Keratinocyte (primary cell): ENCODE measurements at places on chromosomes 12 and 14. TPM values are rescaled to one million over a fixed set of nuclear protein-coding genes. Genes with fewer than 3 reads are reported as not detected.
A peak's percentile ranks its signal among the peaks of the same experiment; 100 is the strongest.

DNA sequence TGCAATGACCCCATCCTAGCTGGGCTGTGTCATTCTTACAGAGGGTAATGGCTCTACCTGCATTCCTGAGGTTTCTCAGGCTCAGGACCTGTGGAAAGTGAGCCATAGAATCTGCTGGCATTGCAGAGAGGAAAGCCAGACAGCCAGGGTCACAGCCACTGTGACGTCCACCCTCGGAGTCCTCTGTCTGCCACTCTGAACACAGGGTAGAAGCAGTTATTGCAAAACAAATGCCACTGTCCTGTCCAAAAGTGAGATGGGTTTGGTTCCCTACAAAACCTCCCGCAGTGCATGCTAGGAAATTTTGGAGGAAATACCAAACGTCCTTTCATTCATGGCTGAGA is 37.8 kb downstream of the TNFAIP2 start:
- no peak for DNase-seq

- DNase-seq: no peak
Measured at GRCh38 chr12:42696406-42697149, 107.0 kb upstream of the PRICKLE1 start.

DNA sequence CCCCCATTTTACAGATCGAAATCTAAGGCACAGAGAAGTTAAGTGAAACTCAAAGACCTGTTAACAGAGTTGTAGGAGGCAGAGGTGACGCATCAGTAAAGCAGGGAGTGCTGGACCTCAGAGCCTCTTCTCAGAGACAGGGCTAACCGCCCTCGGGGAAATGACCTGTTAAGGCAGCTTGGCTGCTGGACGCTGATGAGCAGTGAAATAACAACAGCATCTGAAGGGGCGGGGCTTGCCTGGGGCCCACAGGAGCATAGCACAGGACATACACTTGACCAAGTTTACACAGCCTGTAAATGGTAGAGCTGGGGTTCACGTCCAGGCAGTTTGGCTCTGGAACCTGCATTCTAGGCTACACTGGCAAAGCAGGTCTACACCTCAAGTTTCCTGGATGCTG is 39.3 kb downstream of the LRTM2 start:
- DNase-seq: no peak

DNA sequence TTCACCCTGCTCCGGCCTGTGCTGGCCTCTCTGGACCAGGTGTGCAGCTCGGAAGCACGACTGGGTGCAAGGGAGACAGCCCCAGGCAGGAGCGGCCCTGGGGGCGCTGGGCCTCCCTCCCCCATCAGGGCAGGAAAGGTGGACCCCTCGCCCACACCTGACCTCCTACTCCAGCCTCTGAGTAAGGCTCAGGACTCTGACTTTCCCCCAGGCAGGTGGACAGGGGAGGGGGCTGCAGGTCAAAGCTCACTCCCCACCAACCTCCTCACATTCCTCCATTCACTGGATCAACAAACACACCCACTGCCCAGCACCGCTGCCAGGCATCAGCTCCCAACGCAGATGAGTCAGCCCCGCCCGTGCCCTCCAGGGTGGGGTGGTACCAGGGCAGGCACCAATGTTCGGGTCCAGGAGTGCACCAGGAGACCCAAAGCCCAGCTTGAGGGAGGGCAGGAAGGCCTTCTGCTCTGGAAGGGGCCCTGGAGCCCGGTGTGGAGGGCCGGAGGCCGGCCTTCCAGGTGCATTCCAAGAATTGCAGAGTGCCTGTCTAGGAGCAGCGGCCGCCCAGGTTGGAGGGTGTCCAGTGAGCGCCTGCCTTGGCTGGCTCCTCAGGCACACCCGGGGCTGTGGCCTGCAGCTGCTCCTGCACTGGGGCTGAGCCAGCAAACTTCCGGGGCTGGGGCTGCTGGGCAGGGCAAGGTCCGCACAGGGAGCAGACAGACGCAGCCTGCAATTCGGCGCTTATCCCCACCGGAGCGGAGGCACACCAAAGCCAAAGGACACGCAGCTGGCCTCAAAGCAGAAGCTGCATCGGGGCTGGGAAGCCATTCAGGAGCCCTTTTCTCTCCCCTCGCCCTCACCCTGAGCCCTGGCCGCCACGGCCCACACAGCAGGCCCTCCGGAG is 1.6 kb upstream of the INF2 start:
- no peak for DNase-seq

DNA sequence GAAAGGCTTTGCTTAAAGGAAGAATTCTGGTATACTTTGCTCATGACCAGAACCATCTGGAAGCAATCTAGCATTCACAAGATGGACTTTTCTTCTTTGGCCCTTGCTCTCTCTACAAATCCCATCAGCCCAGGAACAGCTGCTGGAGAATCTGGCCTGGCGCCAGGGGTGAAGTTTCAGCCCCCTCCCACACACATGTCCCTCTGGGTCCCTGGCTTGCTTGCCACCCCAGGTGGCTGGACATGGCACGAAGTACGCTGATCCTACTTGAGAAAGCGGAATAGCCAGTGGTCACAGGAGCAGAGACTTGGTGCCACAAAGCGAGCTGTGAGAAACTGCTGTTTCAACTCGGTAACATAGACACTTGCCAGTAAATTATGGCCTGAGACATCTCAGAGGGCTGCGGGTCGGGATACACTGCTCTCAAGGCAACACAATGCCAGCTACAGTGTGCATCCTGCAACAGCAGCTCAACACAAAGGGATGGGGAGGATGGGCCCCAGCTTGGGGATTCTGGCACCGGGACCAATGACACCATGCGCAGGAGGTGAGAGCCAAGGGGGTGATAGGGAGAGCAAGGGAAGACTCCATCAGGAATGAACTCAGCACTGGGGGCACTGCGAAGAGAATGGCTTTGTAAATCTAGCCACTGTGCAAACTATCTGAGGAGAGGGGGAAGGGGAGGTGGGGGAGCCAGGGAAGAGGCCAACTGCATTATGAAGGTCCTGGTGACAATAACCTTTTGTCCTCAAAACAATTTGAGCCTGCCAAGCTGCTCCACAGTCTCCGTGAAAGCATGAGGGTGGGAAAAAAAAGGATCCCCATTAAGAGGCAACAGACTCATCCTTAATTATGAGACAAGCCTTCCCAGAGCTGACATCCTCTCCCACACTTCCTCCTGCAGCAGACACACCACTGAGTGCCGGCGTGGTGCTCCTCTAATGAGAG is 219.9 kb downstream of the PPM1H start:
- DNase-seq: no peak

GRCh38 chr12:15544589-15544988 is 222.3 kb downstream of the PTPRO start:
- DNase-seq: no peak

- DNase-seq: no peak
Measured at GRCh38 chr14:70020352-70021170, 141.3 kb downstream of the SMOC1 start.

DNA sequence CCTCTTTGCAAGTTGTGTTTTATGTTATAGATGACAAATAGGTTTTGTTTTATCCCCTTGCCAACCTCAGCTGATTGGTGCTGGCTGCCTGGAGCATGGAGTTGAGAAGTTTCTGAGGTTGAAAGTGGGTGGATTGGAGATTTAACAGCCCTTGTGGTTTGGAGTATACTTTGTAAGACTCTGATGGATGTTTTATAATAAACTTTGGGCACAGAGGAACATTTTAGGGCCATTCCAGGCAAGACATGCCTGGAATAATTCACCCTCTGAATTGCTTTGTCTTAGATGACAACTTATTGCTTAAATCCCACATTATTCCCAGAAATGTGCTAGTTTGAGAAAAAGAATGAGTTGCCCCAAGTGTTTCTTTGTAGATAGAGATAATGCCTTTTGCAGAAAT is 158.9 kb downstream of the SLC5A8 start:
- DNase-seq: no peak

DNA sequence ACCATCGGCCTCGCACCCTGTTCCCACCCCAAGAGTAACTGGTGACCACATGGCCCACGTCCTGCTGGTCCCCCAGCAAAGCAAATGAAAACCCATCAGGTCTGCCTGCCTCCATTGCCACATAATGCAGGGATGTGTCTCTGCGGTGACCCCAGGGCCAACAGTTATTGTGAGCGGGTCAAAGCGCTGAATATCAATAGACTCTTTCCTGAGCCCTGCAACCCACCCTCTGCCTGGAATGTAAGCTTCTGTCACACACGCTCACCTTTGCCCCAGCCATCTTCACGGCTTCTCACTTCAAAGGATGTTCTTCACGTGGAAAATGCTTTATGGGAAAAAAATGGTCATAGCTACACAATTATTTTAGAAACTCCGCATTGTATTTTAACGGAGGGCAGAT is 63.9 kb downstream of the FZD10 start:
- DNase-seq: no peak

FBLN5 gene
- polyA plus RNA-seq: 0.10 to 0.31 TPM (median 0.27 TPM) in 3 replicates

HNF1A gene
- polyA plus RNA-seq: not detected in 3 replicates

- DNase-seq: peak; percentile 36
Measured at GRCh38 chr12:12870465-12870864, 20.9 kb upstream of the GPRC5A start.

SOX5 gene
- 0.10 TPM in 1 of 3 replicates, not detected in the others for polyA plus RNA-seq

TAS2R7 gene
- polyA plus RNA-seq: not detected in 3 replicates

- DNase-seq: no peak
Measured at GRCh38 chr12:127984386-127985055, 282.4 kb upstream of the TMEM132C start.

GRCh38 chr14:28766469-28766955 is at the start of gene FOXG1:
FOXG1 (plus strand) TSS chr14:28766787; CDS start chr14:28767280, 493 bp downstream.
- DNase-seq: no peak

NPFF gene
- not detected in 3 replicates for polyA plus RNA-seq

SMIM41 gene
- not detected in 3 replicates for polyA plus RNA-seq

DNA sequence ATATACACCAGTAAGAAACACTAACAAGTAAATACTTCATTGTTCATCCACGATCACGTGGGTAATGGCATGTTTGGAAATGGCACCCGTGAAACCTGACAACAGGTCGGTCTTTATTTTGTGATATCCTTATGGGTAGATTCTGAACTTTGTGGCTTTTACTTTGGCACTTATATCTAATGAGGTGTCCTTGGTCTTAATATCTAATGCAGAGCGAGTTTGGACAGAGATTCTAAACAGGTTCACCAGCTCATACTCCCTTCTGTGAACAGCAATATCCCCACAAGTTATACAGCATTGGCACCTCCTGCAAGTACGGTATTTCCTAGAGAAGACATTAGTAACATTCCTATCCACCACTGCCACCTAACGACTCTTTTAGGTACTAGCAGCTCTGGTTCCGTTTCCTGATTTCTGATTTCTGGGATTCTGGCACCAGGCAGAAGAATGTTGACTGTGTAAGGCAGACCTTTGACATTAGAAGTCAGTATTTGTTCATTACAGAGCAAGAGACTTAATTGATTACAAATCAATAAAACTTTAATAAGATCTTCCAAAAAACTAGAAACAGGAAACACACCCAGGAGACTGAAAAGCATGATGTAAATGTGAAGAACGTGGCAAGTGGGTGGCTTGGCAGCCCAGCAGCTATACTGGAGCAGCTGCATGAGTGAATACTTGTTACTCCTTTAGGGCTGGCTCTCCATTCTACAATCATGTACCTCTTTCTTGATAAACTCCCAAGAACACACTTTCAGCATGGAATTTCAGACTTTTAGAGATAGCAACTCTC is 2.5 kb downstream of the ANG start:
- DNase-seq: no peak

- no peak for DNase-seq
Measured at GRCh38 chr12:71312768-71313403, 126.7 kb upstream of the LGR5 start.

DNA sequence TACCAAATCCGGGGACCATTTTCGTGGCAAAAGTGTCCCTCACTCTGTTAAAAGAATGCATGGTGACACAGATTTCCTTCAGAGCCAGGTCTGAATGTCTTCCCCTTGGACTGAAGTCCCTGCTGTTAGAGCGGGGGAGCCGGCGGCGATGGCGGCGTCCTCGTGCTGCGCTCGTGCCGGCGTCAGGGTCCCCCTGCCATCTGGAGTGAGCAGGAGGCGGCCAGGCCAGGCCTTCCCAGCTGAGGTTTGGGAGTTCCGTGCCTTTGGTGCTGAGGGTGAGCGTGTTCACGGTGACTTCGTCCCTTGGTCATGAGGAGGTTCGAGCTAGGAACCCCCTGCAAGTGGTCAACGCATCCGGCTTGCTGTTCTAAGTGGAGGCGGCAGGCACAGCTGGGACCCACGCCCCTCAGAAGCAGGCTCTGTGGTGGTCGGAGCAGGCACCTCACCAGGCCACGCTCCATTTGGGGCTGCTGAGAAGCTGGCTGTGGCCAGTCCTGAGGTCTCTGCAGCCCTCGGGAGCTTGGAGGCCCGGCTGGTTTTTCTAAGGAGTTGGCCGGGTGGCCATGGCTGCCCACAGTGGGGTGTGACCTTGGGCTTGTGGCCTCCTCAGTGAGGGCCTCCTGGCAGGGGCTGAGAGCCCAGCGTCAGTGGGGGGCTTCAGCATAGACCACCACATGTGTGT is 9.5 kb downstream of the ZFYVE21 start:
- no peak for DNase-seq

- DNase-seq: no peak
Measured at GRCh38 chr12:16530268-16530850, 75.6 kb downstream of the LMO3 start.

DNA sequence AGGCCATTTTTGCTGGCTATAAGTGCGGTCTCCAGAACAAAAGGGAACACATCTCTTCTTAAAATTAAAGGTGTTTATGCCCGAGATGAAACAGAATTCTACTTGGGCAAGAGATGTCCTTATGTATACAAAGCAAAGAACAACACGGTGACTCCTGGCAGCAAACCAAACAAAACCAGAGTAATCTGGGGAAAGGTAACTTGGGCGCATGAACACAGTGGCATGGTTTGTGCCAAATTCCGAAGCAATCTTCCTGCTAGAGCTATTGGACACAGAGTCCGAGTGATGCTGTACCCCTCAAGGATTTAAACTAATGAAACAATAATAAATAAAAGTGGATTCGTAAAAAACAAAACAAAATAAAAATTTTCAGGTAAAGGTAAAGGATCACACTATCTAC is 33.4 kb downstream of the PKP2 start:
- no peak for DNase-seq

DNA sequence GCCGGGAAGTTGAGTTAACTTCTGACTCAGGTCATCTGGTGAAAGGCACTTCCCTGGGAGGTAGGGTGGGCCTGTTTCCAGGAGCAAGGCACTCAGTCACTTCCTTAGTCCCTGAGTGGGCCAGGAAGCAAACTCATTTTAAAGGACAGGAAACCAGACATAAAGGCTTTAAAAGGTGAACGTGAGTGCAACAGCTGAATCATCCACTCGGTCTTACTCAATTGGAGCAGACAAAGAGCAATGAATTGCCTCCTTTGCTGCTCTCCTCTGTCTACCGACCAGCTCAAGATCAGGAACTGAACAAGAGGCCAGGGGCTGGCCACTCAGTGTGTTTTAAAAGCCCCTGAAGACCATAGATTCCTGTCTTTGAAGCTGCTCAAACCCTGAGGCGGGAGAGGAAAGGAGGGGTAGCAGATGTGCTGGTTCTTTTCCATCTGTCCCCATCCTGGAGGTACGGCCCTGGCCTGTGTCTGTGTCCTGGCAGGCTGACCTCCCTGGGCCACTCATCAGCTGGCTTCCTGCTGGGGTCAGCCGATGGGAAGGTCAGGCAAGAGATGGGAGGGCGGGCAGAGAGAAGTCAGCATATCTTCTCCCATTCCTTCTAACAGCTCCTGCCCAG is 148.9 kb downstream of the PPM1H start:
- peak; percentile 92 for DNase-seq

ZFHX2 gene
- polyA plus RNA-seq: 0.08 to 0.22 TPM (median 0.18 TPM) in 3 replicates
